Stimulated activated CD4-positive, alpha-beta T cell treated with anti-CD3 and anti-CD28 coated beads, Interleukin-2, amount 100 ng/mL, for 24 hours (primary cell): ENCODE measurements at places on chromosomes 13 and 19.
A peak's percentile ranks its signal among the peaks of the same experiment; 100 is the strongest.

- DNase-seq: no peak
Measured at GRCh38 chr19:33823341-33823740, 26.7 kb downstream of the KCTD15 start.

- DNase-seq: no peak
Measured at GRCh38 chr19:517721-518597, 10.7 kb downstream of the TPGS1 start.

DNA sequence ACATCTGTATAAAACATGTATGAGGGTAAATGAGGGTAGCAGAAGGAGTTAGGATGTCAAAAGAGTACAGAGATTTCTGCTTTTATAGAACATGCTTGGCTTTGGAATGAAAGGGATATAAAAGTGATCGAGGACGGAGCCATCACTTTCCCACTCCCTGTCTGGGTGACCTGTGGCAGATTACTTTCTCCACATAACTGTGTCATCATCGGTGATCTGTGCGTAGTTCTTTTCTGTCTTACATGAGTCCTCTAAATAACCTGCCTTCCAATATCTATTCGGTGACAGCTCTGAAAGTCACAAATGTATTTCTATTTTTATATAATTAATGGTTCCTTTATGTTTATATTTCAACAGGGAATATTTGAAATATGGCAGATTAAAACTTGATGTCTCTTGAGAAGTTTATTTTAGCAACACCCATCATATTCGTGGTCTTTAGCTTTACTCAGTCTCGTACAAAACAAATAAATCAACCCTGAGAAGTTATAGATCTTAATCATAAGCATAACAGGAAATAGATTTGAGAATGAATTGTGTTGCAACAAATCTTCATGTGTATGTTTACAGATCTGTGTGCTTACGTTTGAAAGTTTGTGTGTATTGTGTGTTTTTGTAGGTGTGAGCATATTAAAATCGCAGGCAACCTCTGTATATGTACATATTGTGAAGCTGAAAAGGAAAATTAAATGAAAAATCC, 1094.3 kb downstream of the EFNB2 start:
- no peak for DNase-seq

DNA sequence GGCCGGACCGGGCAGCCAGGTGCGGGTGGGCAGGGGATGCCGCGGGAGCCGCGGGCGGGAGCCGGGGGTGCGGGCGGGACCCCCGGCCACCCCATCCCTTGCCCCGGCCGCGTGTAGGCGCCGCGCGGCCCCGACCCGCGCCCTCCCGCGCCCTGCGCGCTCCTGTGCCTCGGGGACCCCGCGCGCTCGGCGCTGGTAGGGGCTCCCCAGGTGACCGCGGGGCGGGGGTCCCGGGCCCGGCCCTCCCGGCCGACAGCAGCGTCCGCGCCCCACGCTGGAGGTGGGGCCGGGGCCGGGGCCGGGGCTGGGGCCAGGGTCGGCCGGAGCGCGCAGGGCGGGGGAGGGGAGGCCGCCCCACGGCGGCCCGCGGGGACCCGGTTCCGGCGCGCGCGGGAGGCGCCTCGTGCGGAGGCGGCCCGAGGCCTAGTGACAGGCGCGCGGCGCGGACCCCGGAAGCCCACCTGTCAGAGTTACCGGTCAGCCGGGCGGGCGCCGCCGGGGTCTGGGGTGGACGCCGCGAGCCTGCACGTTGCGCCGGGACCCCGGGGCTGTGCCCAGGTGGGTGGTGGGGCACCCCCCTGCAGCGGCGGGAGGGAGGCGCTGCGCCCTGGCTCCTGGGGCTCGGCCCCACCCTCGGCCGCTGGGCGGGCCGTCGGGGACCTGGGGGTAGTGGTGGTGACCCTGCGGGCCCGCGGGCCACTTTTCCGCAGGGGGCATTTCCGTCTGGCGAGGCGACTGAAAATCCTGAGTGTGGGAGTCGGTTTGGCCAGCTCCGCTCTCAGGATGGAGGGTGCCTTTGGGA, 518 bp downstream of the TFDP1 start:
- peak; percentile 56 for DNase-seq

GRCh38 chr19:43286096-43286495, 16.8 kb upstream of the PSG9 start:
- no peak for DNase-seq

DNA sequence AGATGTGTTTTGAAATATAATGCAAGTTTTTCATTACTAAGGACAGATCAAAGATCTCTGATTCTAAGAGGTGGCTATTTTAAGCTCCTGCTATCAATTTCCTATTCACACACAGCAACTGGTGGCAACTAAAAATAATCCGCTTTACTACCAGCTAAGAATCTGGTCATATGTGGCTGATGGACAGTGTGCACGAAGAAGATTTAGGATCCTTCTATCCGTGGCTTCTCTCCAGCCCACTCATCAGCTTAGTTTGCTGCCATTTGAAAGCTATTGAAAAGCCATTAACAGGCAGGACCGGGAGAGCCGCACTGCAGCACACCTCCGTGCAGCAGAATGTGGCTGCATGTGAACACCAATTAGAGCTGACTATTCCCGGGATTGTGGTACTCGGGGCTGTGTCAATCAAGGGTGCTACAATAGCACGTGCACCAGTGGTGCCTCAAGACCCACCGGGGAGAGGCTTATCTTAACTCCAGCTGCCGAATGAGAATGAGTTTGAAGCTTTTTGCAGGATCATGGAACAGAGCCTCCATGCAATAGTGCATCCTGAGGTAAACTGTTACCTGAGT, at the start of gene MYO16:
Gene MYO16 (plus strand): TSS at position 431 of the 572 bp plus-strand sequence. CDS start 234 bp downstream, outside the sequence.
- DNase-seq: no peak
